ENCODE measurements at places on chromosomes 11 and 22. TPM values are rescaled to one million over a fixed set of nuclear protein-coding genes. Genes with fewer than 3 reads are reported as not detected.

Gene KRTAP5-2
- total RNA-seq: not detected

Gene FOLH1
- total RNA-seq: 1.3 TPM

Gene MMP13
- 0.04 TPM for total RNA-seq

Gene HTR3B
- not detected for total RNA-seq

Gene MYRF
- 0.49 TPM for total RNA-seq

Gene POU2AF3
- 2.7 TPM for total RNA-seq

Gene GAL
- 0.40 TPM for total RNA-seq

Gene PRSS23
- 31.4 TPM for total RNA-seq

Gene OR10A2
- not detected for total RNA-seq
